KBM-7 (cell line): ENCODE measurements at places on chromosomes 4 and X.

DNA sequence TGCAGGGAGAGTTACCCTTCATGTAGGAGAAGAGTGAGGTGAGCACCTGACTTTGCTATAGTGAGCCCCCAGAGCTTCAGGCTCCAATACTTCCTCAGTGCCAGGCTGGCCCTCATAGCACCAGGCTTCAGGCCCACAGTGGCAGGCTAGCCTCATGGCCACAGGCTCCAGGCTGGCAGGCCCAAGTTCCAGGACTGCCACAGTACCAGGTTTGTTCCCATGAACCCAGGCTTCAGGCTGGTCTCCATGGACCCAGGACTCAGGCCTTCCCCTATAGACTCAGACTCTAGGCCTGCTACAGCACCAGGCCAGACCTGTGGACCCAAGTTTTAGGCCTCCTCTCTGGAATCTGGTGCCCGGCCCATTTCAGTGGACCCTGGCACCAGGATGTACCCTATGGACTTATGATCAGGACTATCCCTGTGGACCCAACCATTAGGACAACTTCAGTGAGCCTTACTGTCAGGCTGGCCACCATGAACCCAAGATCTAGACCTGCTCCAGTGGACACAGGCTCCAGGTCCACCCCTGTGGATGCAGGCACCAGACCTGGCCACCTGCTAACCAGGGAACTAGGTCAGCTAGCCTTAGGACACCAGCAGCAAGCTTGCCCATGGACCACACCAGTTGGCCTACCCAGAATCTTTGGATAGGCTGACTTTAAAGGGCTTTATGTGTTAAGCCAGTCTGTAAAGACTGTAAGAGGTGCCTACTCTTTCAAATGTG, 658.2 kb downstream of the KLHL13 start:
- no peak for DNase-seq

DNA sequence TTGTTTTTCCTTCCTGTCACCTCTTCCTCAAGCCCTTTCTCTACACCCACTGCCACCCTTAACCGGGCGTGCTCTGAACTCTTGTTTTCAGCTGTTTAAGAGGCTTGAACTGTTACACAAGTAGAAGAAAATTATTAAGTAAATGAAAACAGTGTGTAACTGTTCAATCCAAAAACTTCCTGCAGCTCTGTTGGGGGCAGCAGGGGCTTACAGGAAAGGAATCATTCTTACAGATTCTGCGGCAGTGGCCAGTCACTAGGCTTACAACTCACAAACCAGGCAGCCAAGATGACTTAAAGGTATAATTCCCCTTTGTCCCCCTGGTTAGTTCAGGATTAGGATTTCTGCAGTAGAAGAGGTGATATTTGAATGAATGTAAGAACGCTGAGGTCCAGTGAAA, 70.2 kb upstream of the ETNPPL start:
- DNase-seq: no peak

- DNase-seq: peak; percentile 47
Measured at GRCh38 chr4:169802873-169803272, 45.1 kb upstream of the HPF1 start.

- peak; percentile 88 for DNase-seq
Measured at GRCh38 chrX:39491548-39492297, 606.0 kb downstream of the BCOR start.

- DNase-seq: no peak
Measured at GRCh38 chr4:153000076-153000420, 63.9 kb downstream of the FHDC1 start.

DNA sequence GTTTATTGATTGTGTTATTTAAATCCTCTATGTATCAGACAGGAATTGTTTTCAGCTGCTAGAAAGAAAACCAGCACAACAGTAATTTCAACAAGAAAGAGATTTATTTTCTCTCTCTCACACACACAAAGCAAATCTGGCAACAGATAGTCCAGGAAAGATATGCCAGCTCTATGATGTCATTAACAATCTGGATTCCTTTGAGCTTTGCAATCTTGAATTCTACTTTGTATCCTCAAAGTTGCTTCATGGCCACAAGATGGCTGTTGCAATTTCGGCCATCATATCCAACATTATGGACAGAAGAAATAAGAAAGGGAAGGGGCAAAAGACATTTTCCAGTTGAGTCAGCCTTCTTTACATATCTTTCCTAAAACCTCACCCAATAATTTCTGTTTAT, 19.8 kb upstream of the FMR1 start:
- no peak for DNase-seq

DNA sequence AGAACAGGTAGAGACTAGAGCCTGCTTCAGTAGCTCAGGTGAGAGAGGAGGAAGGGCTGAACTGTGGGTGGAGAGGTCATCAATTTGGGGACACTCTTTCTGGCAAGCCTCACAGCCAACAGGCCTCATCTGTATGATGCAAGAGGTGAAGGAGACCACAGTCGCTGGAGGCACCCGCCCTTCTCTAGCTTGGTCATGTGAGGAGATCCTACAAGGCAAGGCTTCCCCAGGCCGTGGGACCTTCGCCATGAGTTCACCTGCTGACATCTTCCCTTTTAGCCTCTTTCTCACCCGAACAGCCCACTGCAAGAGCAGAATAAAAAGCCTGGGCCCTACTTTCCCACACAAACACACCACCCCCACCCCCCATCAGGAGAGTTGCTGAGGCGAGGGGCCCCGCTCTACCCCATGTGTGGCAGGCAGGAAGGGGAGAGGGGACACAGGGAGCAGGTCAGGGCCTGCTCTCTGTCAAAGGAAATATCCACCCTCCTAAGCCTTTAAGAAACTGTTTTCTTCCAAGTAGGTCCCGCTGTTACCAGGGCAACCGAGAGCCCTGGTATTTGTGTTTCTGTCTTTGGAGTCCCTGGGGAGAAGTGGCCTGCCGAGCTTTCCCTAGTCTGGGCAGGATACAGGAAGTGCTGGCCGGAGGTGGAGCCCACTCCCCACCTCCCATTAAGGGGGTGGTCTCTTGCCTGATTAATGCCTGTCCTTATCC, 8.1 kb downstream of the RTL5 start:
- peak; percentile 65 for DNase-seq

- DNase-seq: no peak
Measured at GRCh38 chr4:16102356-16102755, 18.5 kb upstream of the PROM1 start.

DNA sequence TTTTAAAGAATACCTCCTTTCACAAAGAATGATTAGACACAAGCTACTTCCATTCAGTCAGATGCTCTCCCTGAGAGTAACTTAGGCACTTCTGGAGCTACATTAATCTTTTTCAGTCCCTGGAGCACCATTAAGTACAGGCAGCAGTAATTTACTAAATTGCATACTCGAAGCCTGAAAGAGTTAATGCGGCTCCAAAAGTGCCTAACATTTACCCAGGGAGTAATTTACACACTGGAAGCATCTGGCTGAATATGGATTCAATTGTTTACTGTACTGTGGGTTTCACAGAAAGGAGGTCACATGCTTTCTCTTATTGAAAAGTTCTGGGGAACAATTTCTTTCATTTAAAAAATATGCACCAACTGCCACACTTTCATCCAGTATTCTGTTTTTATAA, 260.8 kb upstream of the TENM3 start:
- DNase-seq: no peak

DNA sequence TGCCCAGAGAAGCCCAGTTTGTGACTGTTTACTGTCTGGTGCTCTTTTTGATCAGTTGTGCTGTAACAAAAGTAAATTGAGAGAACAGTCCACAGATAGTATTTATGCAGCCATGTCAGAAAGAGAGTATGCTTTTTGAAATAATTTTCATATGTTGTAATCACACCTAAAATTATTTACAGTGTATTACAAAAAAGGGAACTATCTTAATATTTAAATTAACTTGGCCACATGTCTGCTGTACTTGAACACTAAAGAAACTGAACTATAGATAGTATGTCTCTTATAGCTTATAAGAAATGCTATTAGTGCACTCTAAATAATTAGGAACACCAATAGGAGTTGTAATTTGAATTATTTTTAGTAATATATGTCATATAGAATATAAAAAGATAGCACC, 30.2 kb downstream of the KIAA0232 start:
- DNase-seq: no peak

- DNase-seq: no peak
Measured at GRCh38 chr4:113404841-113405240, 355.4 kb downstream of the ANK2 start.

GRCh38 chrX:107421337-107421861, 28.1 kb upstream of the FRMPD3 start:
- DNase-seq: no peak

GRCh38 chr4:100269446-100269845, 79.2 kb upstream of the DDIT4L start:
- no peak for DNase-seq

DNA sequence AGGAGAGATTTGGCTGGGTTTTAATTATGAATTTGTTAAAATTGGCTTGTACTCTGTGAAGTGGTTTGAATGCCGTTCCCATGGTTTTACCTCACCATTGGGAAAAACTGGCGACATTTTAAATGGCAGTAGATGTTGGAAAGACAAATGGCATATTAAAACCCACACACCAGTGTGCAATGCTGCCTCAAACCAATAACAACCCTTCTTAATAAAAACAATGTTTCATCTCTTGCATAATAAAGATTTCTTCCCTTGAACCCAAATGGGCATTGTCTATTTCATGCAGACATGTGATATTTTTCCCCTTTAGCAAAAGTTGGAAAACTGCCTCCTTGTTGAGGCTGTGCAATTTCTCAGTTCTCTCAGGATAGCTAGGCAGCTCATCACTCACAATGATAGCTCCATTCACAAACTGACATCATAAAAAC, 33.7 kb downstream of the GABRB1 start:
- DNase-seq: no peak

GRCh38 chr4:101393256-101393655, 45.9 kb upstream of the PPP3CA start:
- DNase-seq: no peak

DNA sequence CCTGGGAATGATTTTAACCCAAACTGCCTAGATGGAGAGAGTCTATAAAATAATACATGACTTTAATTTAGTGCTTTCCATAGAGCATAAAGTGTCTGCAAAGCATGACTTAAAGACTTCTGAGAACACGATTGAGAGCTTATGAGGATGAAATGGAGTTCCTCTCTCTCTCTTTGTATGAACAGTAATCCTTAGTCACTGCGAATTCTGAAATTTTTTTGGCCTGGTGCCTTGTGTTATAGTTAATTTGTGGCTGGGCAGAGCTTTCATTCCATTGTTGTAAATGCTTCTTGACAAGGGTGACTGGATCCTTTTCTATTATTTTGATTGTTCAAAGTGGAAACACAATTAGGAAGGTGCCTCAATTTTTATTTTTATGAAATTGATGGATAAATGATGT, 179.5 kb downstream of the CEP135 start:
- no peak for DNase-seq

- no peak for DNase-seq
Measured at GRCh38 chr4:121248747-121249146, 84.6 kb upstream of the TNIP3 start.

- DNase-seq: no peak
Measured at GRCh38 chrX:86421771-86422170, 273.5 kb downstream of the DACH2 start.

- DNase-seq: no peak
Measured at GRCh38 chr4:165439344-165439743, 60.5 kb downstream of the CPE start.

- DNase-seq: no peak
Measured at GRCh38 chr4:121236353-121237068, 72.4 kb upstream of the TNIP3 start.

DNA sequence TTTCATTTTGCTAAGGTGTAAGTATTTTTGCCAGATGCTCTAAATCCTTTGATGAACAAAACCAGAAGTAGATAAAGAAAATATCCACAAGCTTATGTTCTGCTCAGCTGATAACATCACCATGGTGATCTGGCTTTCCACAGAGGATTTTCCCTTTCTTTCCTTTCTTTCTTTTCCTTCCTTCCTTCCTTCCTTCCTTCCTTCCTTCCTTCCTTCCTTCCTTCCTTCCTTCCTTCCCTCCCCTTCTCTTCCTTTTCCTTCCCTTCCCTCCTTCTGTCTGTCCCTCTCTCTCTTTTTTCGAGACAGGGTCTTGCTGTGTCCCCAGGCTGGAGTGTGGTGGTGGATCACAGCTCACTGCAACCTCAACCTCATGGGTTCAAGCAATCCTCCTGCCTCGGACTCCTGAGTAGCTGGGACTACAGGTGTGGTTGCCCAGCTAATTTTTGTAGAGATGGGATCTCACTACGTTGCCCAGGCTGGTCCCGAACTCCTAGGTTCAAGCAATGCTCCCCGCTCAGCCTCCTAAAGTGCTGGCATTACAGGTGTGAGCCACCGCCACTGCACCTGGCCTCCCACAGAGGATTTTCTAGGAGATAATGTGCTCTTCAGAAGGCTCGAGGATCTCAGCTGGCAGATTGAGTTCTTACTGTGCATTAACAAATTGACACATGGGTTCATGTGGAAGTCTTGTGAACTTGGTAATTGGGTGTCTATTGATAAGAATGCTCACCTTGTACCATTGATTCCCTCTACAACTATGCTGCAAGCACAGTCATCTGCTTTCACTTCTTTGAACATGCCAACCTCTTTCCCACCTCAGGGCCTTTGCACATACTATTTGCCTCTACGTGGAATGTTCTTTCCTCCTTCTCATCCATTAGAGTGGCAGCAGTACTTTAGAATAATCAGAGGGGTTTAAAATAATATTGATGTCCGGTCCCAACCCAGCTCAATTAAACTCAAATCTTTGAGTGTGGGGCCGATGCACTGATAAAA, 1.4 kb upstream of the RHOH start:
- no peak for DNase-seq

DNA sequence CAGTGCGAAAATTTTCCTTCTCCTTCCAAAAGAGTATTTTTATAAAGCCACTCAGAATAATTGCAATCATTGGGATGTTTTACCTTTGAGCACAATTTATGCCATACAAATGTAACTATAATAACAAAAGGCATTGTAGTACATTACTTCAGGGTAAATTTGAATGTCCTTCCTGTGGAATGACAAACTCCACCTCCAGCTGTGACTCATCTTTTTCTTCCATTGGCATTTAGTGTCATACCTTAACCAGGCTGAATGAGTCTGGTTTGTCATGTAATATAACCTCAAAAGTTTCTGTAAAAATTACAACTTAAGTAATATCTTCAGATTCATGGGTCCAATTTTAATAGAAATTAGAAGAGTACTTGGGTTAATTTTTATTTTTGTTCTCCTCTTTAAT, 93.3 kb downstream of the TMEM47 start:
- DNase-seq: no peak

- no peak for DNase-seq
Measured at GRCh38 chr4:89242864-89243732, 64.5 kb downstream of the GPRIN3 start.

GRCh38 chr4:104507112-104507511, 12.4 kb upstream of the CXXC4 start:
- DNase-seq: peak; percentile 43

- DNase-seq: no peak
Measured at GRCh38 chrX:373641-374471, 12.9 kb downstream of the PPP2R3B start.

DNA sequence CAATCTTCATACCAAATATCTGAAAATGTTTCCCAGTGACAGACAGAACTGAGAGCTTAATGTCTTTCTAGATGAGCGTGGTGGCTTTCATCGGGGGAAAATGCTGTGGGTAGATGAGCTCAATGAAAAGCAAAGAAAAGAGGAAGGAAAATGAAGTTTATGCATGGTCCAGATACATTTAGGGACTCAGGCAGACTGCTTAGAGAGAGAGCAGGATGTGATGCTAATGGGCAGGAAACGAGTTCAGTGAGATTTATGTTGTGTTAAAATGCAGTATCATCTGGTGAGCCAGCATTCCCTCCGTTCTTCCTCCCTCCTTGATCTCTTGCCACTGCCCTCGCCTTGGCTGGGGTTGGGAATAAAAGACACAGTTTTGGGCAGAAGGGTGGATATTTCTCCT, 229.2 kb downstream of the GBA3 start:
- DNase-seq: peak; percentile 8
